Activated T-helper 1 cell treated with Interleukin-2 at 50 U/mL for 16 hours (primary cell): ENCODE measurements at places on chromosomes 4 and X.

DNA sequence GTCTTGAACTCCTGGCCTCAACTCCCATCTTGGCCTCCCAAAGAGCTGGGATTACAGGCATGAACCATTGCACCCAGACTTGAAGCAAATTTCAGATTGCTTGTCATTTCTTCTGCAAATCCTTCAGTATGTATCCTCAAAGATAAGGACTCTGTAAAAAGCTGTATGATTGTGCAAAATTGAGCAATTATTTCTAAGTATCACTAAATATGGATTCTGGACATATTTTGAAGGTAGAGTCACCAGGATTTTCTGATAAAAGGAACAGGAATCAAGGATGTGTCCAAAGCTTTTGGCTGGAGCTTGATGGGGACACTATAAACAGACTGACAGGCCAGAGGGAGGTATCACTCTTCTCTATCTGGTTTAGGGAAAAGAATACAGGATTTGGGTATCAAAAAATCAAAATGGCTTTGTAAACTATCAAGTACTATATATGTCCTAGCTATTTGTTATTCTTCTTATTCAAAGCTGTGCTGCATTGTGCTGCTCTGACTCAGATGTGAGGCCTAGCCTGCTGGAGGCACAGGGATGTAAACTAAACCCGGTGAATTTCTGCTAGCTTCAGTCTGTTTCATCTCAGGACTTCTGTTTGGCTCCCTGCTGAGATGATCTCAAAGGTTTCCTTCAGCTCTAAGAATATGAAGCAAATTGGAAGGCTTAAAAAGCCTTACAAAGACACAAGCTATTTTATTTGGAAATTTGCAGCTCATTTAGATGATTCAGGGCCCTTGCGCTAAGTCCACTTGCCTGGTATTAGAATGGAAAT is 8.3 kb downstream of the RPS4X start:
- no peak for DNase-seq

GRCh38 chr4:34636623-34637022 is 1607.7 kb downstream of the ARAP2 start:
- no peak for DNase-seq

DNA sequence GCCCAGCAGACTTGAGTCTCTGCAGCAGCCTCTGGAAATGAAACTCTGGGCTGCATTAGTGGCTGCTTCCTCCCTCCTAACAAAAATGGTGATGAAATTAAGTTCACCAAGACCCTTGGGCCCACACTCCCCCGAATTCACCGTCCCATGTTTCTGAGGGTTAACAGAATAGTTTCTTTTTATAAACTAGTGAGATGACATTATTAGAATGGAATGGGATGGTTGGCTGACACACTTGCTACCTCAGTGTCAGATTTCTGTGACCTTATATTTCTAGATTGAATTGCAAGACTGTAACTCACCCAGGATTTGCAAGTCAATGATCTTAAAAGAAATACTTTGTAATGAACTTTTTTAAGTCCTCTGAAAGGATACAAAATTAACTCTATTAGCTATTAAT is 127.1 kb downstream of the SHROOM3 start:
- no peak for DNase-seq

DNA sequence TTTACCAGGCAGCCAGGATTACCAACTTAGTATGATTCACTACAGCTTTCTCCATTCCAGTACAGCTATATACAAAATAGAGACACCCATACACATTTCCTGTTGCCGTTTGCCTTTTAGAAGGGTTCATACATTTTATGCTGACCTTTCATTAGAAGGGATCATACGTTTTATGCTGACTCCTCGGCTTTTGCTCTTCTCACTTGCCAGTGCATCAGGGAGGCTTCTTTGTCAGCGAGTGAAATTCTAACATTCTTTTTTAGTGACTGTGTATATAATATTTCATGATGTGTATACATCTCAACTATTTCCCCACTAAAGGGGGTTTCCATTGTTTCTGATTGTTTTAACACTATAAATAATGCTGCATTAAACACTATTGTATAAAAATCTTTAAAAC is 552.6 kb downstream of the TRIML1 start:
- DNase-seq, result no peak

- no peak for DNase-seq
Measured at GRCh38 chr4:98793658-98794057, 135.2 kb upstream of the TSPAN5 start.

GRCh38 chr4:160276785-160277325 is 1174.0 kb downstream of the RAPGEF2 start:
- DNase-seq, result no peak

DNA sequence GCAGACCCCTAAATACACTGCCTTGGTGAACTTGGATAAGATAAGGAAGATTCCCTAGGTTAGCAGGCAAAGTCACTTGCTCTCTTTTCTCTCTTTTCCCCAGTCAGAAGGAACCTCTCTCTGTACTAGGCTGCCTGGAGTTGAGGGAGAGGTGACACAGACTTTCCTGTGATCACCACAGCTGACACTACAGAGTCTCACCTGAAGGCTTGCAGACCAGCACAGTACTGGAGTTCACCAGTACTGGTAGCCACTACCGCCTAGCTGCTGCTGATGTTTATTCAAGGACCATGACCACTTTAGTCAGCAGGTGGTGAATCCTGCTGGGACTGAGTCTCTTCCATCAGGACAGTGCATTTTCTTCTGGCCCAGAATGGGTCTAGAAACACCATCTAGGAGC is 63.3 kb downstream of the PTPN13 start:
- no peak for DNase-seq

DNA sequence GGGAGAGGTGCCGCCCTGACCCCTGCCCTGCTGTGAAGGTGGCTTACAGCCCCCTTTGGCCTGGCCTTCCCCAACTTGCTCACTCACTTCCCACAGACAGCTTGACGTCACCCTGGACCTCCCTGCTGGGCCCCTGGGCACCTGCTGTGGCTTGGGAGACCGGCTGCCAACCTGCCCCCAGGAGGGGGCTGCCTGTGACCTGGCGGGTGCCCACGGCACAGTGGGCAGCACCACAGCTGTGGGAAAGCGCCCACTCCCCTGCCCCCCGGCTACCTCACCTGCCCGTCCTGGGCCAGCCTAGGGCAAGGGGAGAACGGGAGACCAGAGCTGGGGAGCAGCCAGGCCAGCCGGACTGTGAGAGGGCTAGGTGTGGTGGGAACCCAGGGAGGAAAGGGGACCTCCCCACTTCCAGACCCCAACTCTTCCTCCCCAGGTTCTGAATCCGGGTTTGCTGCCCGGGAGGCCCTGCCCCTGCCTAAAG is 2.4 kb upstream of the ZFP92 start:
- no peak for DNase-seq

DNA sequence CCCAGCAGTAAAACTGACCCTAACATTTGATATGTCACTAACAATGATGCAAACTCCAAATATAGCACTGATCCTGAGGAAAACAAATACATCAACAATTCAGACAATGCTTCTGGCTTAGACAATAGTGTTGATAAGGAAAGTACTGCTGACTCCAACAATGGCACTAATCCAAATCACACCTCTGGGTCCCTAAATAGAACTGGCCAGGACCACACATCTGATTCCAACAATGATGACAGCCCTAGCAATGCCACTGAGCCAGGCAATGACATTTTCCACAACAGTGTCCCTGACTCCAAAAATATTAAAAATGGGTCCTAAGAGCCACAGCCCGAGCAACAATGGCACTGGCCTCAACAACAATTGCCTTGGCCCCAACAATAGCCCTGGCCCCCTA is 243.1 kb upstream of the APOOL start:
- no peak for DNase-seq

- DNase-seq, result peak; percentile 46
Measured at GRCh38 chrX:16869393-16870094, 618 bp downstream of the RBBP7 start.

DNA sequence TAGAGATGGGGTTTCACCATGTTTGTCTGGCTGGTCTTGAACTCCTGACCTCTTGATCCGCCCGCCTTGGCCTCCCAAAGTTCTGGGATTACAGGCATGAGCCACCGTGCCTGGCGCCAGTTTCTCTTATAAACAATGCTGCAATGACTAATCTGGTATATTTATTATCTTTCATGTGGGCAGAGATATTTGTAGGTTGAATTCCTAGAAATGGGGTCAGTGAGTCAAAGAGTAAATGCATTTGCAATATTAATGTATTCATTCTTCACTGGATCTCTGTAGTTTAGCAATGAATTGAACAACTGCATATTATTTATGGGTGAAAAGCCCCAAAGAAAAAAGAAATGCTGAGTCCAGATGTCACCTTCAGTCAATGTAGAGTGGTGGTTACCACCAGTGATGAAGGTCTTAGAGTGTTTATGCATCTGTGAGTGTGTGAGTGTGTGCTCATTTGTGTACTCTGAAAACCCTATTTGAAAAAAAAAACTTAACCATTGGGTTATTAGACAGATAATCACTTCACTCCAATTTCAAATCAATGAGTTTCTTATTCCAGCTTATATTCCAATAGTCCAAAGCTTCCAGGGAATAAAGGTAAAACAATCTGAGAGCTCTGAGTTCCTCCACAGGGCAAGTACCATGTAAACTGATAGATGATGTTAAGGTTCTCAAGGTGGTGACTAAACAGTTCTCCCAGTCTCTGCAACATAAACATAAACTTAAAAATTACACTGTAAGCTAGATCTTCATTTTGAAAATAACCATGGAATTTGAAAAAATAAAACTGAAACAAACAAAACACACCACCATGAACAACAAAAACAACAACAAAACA is 22.6 kb upstream of the CD38 start:
- peak; percentile 8 for DNase-seq

DNA sequence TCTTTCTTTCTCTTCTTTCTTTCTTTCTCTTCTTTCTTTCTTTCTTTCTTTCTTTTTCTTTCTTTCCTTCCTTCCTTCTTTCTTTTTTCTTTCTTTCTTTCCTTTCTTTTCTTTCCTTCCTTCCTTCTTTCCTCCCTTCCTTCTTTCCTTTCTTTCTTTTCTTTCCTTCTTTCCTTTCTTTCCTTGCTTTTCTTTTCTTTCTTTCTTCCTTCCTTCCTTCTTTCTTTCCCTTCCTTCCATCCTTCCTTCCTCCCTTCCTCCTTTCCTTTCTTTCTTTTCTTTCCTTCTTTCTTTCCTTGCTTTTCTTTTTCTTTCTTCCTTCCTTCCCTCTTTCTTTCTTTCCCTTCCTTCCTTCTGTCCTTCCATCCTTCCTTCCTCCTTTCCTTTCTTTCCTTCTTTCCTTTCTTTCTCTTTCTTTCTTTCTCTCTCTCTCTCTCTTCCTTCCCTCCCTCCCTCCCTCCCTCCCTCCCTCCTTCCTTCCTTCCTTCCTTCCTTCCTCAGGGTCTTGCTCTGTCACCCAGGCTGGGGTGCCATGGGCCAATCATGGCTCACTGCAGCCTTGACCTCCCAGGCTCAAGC is 13.6 kb upstream of the SPARCL1 start:
- no peak for DNase-seq

GRCh38 chrX:151396042-151396824 is 773 bp upstream of the VMA21 start:
- DNase-seq, result no peak

DNA sequence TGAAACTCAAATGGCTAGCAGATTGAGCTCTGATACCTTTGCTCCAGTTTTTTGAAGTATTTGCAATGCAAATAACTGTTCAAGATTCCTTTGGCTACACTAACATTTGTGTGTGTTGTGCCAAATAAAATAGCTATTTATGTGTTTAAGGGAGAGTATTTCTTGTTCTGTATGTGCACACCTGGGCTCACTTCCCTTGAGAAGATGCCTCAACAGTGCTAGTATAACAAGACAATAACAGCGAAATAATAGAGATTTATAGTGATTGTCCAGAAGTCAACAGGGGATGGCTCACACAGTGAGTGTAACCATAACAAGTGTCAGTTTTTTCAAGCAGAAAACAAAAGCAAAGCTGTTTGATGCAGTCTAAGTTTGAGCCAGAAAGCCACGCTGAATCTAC is 460.5 kb downstream of the CENPC start:
- no peak for DNase-seq

DNA sequence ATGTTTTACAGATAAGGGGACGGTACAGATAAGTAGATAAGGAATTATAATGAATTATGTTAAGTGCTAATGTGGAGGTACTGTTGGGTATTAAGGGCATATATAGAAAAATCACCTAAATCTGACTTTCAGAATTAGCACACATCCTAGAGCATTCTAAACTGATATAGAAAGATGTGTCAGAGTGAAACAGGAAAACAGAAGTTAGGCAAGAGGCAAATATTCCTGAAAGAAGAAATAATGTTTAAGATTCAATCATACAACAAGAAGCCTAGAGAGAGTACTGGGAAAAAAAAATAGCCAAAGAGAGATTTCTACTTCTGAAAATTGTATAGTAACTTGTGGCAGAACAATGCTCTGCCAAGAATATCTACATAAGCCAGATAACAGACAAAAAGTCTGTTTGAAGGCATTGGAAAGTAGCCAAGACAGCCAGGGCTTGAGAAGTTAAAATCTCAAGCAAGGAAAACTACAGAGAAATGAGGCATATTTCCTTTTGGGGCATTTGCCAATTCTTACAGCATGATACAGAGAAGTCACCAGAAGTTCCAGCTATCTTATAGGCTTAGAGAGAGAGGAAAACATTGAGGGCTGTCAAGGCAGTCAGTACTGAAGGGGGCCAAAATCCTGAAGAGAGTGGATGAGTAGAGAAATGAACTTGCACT is 646.0 kb downstream of the RPA4 start:
- no peak for DNase-seq

DNA sequence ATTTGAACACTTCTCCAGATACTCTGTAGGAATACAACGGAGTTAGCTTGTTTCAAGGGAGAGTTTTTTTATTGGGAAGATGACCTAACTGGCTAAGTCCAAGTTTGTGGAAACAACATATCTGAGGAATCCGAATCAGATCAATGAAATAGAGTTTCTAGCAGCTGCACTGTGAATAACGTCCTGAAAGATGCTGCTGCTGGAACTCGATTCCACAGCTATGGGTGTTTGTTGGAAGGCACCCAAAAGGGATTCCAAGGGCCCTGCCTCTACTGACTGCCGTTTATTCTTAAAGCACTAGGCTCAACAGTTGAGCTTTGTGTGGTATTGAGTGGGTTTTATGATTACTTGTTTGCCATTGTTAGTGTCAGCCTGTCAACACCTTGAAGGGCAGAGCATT is 6.6 kb upstream of the GBA3 start:
- DNase-seq, result no peak

GRCh38 chr4:60344908-60345307 is 855.2 kb upstream of the ADGRL3 start:
- DNase-seq, result no peak
